ENCODE measurements at places on chromosomes 11 and 22.

- no peak for DNase-seq
Measured at GRCh38 chr11:43689167-43689566, 8.6 kb downstream of the HSD17B12 start.

- no peak for DNase-seq
Measured at GRCh38 chr11:125175896-125176575, 11.5 kb downstream of the PKNOX2 start.

- no peak for DNase-seq
Measured at GRCh38 chr11:78138291-78138690, 1.1 kb downstream of the ALG8 start.

DNA sequence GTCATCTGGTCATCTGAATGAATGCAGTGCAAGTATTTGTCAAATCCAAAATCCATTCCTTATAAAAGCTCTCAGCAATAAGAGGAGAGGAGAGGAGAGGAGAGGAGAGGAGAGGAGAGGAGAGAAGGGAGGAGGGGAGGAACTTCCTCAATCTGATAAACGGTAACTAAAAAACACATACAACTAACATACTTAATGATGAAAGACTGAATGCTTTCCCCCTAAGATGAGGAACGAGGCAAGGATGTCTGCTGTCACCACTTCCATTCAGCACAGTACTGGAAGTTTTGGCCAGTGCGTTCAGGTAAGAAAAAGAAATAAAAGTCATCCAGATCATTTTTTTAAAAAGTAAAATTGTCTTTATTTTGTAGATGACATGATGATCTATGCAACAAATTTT, 80.4 kb downstream of the CD82 start:
- DNase-seq = no peak

DNA sequence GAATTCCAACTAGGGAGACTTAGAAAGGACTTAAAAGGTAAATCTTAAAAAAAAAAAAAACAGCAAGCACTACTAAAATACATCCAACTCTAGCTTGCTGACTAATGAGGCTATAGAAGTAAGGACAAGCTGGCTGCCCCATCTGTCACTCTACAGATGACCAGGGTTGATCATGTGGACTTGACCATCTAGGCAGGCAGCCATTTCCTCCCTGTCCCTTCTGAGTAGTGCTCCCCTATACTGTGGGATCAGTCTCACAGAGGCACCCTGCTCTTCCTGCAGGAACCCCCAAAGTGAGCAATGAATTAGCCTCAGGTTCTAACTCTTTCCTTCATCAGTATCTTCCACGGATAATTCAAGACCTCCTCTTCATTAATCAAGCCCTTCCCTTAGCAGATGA, 12.3 kb downstream of the SLC1A2 start:
- DNase-seq = no peak

DNA sequence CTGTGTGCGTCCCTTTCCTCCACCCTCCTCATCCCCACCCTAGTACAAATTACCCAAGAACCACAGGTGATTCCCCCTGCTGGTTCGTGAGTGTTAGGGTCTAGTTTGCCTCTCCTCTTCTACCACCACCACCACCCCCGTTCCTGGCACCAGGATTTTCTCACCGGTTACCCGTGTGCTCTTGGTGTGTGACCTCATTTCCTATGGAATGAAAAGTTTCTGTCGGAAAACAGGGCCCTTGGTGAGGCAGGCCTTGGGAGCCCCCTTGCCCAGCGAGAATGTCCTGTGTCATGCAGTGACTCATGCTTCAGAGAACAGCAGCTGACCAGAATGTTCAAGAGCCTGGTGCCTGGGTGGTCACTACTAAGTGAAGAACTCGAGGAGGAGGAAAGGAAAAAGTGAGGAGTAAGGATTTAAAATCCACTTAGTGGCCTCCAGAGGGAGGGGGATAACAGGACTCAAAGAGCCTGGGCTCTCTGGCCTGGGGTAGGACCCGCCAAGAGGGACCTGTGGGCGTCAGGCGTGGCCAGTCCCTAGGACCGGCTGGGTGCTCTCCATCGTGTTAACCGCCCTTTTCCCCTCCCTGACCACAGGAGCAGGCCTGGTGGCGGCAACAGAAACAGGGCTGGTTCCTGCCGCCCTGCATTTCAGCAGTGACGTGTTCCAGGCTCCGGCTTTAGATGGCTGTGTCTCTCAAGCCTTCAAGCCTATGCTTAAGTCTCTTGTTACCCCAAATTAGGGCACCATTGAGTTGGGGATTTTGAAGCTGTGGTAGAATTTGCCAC, 30.2 kb downstream of the C22orf31 start:
- DNase-seq = no peak

DNA sequence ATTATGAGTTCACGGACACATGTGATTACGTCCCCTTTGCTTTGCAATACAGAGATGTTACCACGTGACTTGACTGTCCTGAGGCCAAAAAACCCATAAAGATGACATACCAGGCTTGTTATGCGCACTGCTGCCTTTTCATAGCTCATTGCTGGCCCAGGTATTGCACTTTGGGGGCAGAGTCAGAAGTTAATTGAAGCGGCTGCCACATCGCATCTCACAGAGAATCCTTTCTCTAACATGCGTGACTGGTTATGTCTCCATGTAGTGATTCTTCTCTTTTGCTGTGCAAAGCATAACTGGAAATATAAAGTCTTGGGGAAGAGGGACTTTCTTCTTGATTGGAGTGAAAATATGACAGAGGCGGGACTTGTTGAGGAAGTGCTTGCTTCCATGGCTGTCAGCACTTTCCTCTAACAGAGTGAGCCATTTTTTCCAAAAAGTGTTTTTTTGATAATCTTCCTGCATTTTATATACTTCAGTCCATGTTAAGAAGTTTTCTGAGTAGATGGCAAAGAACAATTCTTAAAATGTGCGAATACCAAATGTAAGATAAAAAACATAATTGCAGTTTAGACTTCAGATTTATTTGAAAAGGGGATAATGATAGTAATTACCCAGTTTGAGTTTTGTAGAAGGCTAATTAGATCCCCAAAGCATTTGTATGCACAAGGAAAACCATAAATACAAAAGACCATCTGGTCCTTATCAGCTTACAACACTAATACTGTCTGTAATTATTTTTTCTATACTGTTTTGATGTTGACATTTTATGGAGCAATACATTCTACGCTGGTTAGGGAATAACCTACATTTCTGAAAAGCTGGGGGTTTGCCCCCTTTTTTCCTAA, 324.6 kb upstream of the MTNR1B start:
- peak; percentile 83 for DNase-seq

GRCh38 chr11:2447253-2447950, 2.6 kb downstream of the KCNQ1 start:
- no peak for DNase-seq

- no peak for DNase-seq
Measured at GRCh38 chr11:70525006-70525405, 126.7 kb downstream of the CTTN start.

GRCh38 chr22:32564170-32565001, 89.8 kb downstream of the FBXO7 start:
- DNase-seq = no peak

GRCh38 chr11:36253238-36253637, 36.0 kb downstream of the COMMD9 start:
- DNase-seq = no peak

Data from NCI-H2081 treated with DMSO at 0.1 percent for 48 hours (cell line).